ENCODE measurements at places on chromosomes 11 and 22.

GRCh38 chr11:6799402-6799801 lies at the start of gene OR6A2:
OR6A2 (minus strand) TSS chr11:6799689; CDS start chr11:6795708, 3,981 bp downstream.
- DNase-seq, result no peak

DNA sequence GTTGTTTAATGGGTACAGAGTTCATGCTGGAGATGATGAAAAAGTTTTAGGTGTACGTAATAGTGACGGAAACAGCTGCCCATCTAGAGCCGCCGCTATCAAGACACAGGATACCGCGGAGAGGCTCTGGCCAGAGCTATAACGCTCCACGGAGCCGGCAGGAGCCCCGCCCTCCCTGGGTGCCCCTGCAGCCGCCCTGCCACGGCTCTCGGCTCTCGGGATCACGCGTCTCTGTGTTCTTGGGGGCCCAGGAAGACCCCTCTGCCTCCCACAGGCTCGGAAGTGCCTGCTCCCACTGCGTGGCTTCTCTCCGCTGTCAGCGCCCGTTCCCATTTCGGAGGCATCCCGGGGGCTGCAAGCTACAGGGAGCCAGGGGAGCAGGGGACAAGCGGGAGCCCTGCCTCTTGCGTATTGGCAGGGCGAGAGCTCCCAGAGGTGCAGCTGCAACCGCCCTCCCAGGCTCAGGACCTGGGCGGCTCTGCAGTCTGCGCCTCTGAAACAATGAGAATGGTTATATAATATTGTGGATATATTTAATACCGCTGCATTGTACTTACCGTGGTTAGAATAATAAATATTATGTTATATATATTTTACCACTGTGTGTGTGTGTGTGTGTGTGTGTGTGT lies 13.7 kb downstream of the GLYATL2 start:
- no peak for DNase-seq

GRCh38 chr11:69382131-69383128 lies 88.5 kb downstream of the MYEOV start:
- no peak for DNase-seq

DNA sequence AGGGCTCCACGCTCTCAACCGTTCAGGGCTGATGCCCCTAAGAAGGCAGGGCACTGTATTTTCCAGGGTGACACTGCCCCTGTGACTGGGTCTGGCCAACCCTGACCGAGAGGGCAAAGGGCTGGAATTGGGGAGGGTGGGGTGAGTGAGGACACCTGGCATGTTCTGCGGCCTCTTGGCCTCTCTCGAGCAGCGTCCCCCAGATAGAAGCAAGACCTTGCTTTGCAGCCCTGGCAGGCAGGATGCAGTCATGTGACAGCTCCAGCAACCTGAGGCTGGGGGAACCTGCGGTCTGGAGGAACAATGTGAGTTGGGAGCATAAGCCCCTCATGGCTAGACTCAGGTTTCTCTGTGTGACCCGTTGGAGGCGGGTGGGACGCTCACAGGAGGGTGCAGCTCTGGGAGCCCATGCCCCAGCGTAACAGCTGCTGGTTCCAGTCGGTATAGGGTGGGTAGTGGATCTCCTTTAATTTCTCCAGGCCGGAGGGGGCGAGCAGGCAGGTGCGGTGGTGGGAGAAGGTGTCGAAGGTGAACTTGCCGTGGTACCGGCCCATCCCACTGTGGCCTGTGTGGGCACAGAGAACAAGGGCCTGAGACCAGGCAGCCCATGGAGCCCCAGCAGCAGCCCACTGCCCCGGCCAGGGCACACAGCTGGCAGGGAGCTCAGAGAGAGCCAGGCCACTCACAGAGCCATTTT lies 11.4 kb downstream of the ALDH3B2 start:
- DNase-seq, result no peak
